D341Med (cell line): ENCODE measurements at places on chromosomes 1 and 21.

DNA sequence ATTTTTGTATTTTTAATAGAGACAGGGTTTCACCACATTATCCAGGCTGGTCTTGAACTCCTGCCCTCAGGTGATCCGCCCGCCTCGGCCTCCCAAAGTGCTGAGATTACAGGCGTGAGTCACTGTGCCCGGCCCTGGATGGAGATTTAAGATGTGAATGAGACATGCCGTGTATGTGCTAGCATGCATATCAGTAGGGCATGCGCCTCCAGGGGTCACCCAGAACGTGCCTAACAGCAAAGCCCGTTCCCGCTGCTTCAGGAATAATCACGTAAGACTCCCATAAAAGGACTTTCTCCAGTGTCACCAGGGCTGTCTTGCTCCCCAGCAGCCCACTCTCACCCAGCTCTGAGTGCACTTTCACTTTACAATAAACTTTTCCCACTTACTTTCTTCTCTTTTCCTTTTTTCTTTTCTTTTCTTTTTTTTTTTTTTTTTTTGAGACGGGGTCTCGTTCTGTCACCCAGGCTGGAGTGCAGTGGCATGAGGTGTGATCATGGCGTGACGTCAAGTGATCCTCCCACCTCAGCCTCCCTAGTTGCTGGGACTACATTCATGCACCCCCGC lies 46.9 kb upstream of the DISP3 start:
- no peak for DNase-seq

GRCh38 chr1:2072109-2072806 lies 22.0 kb downstream of the PRKCZ start:
- no peak for DNase-seq

DNA sequence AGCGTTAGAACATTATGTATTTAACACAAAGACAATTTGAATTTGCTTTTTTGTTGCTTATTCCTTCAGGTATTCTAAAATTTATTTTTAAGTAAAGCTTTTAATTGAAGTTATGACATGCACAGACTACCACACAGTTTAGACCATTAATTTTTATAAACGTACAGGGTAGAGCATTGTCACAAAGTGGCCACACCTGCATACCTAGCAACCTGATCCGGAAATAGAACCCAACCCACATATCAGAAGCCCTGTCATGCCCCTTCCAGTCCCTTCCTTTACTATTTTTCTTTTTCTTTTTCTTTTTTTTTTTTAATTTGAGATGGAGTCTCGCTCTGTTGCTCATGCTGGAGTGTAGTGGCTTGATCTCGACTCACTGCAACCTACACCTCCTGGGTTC lies 16.8 kb downstream of the CXADR start:
- no peak for DNase-seq

DNA sequence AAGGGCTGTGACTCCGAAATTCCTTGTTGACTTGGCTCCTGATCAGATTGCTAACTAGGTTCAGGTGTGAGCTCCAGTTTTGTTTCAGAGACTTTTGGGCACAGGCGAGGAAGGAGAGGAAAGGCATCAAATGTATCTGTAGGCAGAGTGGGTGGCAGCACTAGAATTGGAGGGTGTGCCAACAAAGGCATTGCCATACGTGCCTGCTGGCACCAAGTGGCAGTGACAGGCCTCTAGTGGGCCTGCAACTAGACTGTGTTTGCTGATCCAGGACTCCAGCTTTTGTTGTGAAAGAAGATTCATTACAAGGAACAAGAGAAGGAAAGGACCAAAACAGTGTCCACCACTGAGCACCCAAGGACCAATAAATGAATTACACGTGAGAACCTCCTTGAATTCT lies 79.5 kb downstream of the TM2D1 start:
- no peak for DNase-seq

DNA sequence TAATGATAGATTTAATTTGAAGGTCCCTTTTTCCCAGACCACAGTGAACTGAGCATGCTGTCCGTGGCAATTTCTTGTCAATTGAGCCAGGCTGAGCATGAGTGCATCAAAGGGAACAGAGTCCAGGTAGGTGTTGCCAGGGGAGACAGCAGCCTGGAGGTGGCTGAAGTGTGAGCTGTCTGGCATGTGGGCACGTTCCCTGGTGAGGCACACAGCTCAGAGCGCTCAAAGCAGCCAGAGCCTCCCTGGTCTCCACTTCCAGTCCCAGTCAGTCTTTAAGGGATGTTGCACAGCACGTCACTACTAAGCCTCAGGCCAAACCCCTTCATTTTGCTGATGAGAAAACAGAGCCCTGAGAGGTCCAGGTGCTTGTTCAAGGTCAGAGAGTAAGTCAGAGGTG lies 251.4 kb downstream of the MATN1 start:
- no peak for DNase-seq

- DNase-seq: no peak
Observed at GRCh38 chr21:15870819-15871218, 141.0 kb downstream of the USP25 start.

- peak; percentile 95 for DNase-seq
Observed at GRCh38 chr1:223142795-223143536, at the start of gene TLR5. Gene TLR5 (minus strand): TSS chr1:223143248. CDS start chr1:223113031, 30,217 bp downstream.
